ENCODE measurements at places on chromosomes 5 and 9.
A peak's percentile ranks its signal among the peaks of the same experiment; 100 is the strongest.

- DNase-seq, result no peak
Measured at GRCh38 chr5:167812871-167813270, 478.6 kb upstream of the WWC1 start.

DNA sequence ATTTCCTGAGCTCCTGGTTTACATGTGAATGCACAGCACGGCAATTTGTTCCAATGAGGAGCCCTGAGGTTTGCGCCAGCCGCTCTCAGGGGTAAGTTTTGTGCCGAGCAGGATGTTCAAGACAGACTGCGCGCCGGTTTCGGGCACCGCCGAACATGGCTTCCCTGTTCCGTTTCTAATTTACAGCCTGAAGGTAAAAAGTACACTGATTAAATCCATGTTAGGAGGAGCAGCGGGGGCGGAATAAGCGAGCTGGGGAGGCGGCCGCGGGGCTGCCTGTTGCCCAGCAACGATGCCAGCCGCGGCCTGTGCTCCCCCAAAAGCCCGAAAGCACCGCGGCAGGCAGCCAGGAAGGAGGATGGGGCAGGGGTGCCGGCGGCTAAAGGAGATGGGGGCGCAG, 6.4 kb downstream of the SOWAHA start:
- DNase-seq, result no peak

- DNase-seq, result no peak
Measured at GRCh38 chr9:110148384-110148783, 59.6 kb downstream of the C9orf152 start.

DNA sequence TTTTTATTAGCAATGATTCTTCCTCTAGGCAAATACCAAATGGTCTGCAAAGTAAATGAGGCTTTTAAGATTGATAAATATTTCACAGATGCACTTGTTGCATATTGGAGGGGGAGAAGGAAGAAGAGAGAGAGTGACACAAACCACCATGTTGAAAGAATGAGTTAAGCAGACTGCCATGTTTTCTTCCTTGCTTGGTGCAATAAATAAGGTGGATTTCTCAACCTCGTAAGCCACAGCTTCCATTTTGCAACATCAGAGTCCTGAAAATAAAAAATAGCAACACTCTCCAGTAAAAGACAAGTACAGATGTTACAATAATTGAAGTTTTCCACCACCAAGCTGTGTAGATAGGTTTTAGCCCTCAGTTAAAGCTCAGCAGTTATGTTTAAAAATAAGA, 202.9 kb downstream of the SGCD start:
- no peak for DNase-seq

- no peak for DNase-seq
Measured at GRCh38 chr5:109275919-109276318, 133.9 kb downstream of the PJA2 start.

- DNase-seq, result peak; percentile 27
Measured at GRCh38 chr9:38621434-38622287, 1.3 kb upstream of the ANKRD18A start.

All from activated CD4-positive, alpha-beta T cell treated with anti-CD3 and anti-CD28 coated beads for 1 hour (primary cell).